Right cardiac atrium (tissue), 5 donors: ENCODE measurements at places on chromosomes 12 and 14.

DNA sequence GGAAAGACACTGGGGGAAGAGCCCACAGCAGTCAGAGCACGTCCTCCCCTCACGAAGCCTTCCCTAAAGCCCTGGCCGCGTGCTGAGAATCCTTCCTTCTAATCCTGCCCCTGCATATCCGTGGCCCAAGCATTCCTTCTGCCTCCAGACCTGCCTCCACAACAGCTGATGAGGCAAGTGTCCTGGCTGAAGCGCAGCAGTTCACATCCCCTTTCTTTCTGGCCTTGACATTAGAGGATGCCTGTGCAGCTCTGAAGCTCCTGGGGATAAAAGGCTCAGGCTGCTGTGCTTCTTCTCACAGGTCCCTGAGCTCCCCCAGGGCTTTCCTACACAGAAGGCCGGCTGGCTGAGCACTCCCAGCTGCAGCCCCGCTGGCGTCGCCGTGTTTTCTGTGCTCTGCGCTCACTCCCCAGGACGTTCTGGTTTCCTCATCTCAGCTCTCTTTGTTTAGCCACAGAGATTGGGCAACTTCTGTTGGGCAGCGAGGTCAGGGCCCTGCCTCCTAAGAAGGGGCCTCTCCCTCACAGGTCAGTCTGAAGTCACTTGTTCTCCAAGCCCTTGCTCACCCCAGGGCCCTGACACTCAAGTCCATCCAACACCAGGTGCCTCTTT is 45.8 kb downstream of the NINJ2 start:
- peak; percentile 59 for DNase-seq

- peak; percentile 75 for DNase-seq
Observed at GRCh38 chr14:90409209-90409730, 12.4 kb downstream of the CALM1 start.

DNA sequence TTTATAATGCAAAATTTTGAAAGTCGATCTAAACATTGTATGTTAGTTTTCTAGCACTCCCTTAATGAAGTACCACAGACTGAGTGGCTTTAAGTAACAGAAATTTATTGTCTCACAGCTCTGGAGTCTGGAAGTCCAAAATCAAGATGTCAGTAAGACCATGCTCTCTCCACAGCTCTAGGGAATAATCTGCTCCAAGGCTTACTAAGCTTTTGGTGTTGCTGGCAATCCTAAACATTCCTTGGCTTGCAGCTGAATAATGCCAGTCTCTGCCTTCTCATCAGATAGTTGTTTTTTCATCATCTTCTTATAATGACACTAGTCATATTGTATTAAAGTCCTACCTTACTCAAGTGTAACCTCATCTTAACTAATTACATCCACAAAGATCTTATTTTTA is 102.2 kb downstream of the RASSF9 start:
- DNase-seq: no peak

DNA sequence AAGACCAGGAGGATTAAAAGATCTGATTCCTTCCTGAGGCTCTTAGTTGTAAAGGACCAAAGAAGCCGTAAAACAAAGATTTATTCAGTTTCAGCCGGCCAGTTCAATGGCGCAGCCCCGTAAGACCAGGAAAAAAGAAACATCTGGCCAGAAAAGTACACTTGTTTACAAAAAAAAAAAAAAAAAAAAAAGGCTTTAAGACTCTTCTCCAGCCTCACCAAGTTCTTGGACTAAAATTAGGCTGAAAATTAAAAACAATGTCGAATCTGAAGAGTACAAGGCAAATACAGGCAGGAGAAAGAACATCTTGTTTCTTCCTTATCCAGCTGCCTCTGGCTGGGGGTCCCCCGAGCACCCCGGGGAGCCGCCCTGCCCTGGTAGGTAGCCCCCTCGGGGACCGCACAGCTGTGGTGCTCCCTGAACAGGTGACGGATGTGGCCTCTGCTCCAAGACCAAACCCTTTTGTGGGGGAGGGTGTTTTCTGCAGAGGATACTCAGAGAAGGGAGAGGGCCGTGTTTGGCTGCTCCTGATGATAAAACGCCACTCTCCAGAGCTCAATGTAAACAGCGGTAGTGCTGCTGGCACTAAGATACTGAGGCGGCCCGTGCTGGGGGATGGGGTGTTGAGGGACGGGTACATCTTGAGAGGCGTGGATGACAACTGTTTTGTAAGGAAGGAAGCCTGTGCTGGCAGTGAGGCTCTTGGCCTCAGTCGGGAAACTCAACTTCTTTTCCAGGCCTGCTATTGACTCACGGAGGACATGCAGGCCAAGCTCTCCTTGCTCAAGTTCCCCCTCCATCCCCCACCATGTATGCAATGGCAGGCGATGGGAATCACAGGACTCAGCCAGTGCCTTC is 201.0 kb upstream of the DIO3 start:
- DNase-seq: peak; percentile 57

DNA sequence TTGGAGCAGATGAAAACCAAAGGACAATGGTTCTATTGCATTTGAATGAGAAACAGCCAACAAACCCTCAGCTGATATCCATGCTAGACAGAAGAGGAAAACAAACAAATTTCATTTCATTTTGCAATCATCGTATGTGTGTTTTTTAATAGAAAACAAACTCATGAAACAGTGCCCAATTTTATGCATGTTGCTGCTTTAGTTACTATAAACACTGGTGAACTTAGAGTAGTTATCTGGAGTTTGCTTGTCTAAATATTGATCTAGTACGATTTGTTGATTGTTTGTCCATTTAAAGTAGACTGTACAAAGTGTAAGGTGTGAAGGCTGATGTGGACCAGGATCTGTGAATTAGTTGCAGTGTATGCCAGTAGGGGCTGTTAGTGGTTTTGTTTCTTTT is 166.6 kb downstream of the KITLG start:
- no peak for DNase-seq

DNA sequence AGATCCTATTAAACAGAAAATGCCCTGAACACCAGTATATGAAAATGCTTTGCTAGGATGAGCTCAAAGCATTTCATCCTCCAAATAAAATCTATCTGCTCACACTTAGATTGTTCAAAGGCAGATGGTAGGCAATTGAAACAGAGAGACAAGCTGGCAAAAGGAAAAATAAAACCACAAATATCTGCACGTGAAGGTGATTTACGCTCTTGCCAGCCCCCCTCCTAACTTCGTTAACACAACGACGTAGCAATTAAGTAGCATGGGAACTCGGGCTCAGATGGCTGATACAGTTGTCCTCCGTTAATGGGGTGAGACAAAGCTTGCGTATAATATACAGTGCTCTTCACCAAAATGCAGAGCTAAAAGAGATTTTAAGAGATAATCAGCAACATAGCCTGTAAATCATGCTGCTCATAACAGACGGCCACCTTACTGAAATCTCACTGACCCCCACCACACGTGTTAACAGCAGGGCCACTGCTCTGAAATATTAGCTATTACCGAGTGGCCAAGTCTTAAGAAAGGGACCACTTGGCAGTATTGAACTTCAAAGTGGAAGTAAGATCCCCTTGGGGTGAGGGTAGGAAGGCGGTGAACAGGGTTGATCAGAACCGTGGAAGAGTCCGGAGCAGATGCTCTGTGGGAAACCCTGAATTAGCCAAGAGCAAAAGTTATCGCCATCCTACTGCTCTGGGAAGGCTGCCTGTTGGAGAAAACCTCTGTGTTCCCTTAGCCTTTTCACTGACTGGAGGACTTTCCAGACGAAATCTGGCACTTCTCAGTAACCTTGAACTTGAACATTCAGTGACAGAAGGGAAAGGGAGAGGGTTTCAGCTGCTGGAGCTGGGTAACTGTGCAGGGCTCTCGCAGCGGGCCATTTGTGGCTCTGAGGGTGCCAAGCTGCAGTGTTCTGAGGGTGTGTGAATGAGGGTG is 23.1 kb downstream of the ETV6 start:
- no peak for DNase-seq

DNA sequence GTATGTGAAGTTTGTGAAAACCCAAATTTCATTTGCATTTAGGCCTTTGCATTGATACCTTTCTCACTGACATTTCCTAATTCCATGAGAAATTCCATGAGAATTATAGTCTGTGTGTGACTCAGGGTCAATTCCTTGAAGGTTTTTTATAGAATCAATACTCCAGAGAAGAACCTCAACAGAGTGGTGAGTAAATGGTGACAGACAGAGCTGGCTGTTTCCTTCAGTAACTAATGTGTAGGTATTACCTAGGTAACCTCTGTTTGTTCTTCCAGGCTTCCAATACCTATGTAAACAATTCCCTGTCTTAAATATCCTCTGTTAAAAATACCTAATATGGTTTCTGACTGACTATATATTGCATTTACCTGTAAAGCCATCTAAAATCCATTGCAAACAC is 117.0 kb downstream of the TTC8 start:
- DNase-seq: no peak

DNA sequence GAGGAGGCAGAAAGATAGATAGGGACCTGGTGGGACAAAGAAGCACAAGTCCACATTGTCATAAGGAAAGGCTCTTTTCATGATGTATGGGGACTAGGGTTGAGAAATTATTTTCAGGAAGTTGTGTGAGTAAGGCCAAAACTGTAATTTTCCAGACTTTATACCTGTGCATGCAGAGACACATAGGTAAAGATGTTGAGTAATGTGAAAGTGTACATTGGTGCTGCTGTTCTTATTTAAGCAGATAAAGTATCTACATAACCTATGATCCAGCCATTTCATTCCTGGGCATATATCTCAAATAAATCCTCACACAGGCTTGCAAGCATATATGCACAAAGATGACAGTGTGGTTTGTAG is 332.2 kb downstream of the DUSP6 start:
- DNase-seq: no peak

GRCh38 chr12:4261655-4262054 is 11.9 kb upstream of the CCND2 start:
- DNase-seq: no peak

DNA sequence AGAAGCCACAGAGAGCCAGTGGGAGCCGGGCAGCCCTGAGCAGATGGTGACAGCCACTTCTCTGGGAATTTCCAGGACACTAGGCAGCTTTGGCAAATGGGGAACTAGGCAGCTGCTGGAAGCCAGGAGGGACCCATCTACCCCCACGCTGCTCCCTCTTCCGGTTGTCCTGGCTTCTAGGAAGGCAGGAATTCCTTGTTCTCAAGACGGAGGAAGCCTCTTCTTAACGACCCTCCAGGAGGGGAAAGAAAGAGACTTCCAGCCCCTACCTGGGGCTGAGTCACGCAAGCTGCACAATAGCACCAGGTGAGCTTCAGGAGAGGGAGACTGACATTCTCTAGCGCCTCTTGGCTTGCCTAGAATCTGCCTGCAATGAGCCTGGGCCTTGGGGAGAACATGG is 141.5 kb downstream of the ANO2 start:
- no peak for DNase-seq

DNA sequence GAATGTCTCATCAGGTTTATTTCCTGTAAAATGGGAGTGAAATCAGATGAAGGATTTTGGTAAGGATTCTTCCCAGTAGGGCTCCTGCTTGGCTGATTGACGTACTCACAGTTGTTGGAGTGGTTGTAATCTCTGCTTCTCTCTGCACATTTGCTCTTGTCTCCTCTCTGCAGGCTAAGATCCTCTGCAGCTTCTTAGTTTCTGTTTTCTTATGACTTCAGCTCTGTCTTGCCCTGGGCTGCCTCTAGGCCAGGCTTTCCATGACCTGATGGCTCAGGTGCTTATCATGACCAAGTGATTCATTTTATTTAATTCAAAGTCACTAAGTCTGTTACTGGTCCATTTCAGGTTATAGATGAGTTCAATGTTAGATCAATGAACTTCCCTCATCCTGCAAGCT is 394.5 kb upstream of the DDHD1 start:
- DNase-seq: no peak

DNA sequence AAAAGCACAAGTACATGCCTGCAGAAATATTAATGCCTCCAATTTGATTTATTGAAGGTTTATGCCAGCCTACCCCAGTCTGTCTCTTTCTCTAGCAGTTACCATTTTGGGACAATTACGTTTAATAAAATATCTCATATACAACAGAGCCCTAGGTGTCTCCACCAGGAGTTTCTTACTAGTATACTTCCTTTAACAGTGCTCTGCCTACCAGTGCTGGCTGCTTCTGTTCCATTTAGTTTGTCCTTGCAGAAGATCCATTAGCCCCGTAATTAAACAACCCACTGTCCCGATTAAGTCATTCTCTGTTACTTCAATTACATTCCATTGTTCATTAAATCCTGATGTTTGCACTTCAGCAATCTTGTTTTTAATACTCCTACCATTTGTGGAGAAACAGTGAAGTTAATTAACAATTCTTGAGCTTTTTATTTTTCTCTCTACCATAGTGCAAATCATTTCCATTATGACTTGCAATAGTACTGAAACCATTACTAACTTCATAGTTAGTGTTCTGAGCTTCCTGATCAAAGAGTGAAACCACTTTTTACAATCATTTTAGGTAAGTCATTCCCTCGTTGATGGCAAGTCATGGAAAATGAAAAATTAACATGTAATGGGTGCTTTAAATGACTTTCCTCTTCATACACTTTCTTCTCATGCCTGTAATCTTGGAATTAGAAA is 121.1 kb downstream of the PLXNC1 start:
- DNase-seq: no peak

DNA sequence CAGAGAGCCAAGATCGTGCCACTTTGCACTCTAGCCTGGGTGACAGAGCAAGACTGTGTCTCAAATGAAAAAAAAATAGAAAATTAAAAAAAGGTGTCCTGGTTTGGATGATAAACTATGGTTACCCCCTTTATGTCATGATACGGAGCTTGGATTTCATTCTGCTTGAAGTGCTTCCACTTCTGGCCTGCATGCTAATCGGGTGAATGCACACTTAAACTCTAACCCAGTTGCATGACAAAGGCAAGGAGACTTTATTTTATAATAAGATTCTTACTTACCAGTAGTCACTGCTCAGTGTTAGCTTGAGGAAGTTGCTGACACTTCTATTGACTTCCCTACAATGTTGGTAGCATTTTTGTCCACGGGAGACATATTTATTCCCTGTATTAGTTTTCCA is 24.3 kb downstream of the CFAP54 start:
- no peak for DNase-seq

DNA sequence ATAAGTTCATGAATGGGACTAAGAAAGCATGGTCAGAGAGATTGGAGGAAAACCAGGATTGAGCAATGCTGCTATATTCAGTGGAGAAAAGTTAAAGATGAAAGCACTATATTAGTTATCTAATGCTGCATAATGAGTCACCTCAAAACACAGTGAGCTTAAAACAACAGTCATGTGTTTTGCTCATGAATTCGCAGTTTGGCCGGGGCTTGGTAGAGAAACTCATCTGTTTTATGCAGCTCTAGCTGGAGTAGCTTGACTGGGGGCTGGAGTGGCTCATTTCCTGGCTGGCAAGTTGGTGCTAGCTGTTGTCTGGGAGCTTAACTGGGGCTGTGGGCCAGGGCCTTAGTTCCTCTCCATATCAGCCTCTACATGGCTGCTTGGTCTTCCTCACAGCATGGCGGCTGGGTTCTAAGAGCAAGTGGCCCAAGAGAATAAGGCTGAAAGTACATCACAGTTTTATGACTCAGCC is 90.1 kb downstream of the ADCK1 start:
- peak; percentile 39 for DNase-seq

- no peak for DNase-seq
Observed at GRCh38 chr12:127636882-127637281, 630.1 kb upstream of the TMEM132C start.

GRCh38 chr12:64278421-64278820 is 56.3 kb upstream of the KICS2 start:
- no peak for DNase-seq

- DNase-seq: no peak
Observed at GRCh38 chr12:127294651-127295210, 972.2 kb upstream of the TMEM132C start.

GRCh38 chr12:121702944-121703343 is 9.6 kb upstream of the TMEM120B start:
- DNase-seq: no peak
